Activated CD4-positive, alpha-beta T cell treated with anti-CD3 and anti-CD28 coated beads, Interleukin-2, amount 10 ng/mL, durations not matched to agents 7 days and 5 days (primary cell): ENCODE measurements at places on chromosomes 2 and 18. TPM values are rescaled to one million over a fixed set of nuclear protein-coding genes. Genes with fewer than 3 reads are reported as not detected.

BCL11A gene
- total RNA-seq: 0.30 TPM

DNA sequence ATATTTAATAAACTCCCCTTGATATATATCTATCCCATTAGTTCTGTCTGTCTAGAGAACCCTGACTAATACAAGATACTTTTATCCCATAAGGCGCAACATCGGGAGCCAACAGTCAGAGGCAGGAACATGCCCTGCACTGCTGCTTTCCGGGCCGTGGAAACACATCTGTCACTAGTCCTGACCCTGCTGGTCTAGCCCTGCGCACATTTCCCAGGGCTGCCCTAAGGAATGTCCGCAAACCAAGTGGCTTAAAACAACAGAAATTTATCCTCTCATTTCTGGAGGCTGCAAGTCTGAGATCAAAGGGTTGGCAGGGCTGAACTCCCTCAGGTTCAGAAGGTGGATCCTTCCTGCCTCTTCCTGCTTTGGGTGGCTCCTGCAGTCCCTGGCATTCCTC is 114.2 kb upstream of the TPO start:
- no peaks in the 10 kb centered on the region for H3K27me3 ChIP-seq
- H3K4me1 ChIP-seq: no peaks in the 10 kb centered on the region
- no peak for DNase-seq
- no peak overlapping the region for H3K4me3 ChIP-seq

- no peak overlapping the region for H3K4me3 ChIP-seq
- no peak for DNase-seq
- peaks cover 49% of the 10 kb centered on the region for H3K4me1 ChIP-seq
- H3K27ac ChIP-seq: peak overlapping the region; percentile 3
- H3K36me3 ChIP-seq: no peaks in the 10 kb centered on the region
These were observed 2.0 kb upstream of the GAD1 start for GRCh38 chr2:170814533-170815230.

GRCh38 chr2:221524158-221524557 is 47.9 kb downstream of the EPHA4 start:
- no peak for DNase-seq
- peaks cover 37% of the 10 kb centered on the region for H3K36me3 ChIP-seq
- peaks cover 27% of the 10 kb centered on the region for H3K4me1 ChIP-seq
- H3K27ac ChIP-seq: no peak overlapping the region

DNA sequence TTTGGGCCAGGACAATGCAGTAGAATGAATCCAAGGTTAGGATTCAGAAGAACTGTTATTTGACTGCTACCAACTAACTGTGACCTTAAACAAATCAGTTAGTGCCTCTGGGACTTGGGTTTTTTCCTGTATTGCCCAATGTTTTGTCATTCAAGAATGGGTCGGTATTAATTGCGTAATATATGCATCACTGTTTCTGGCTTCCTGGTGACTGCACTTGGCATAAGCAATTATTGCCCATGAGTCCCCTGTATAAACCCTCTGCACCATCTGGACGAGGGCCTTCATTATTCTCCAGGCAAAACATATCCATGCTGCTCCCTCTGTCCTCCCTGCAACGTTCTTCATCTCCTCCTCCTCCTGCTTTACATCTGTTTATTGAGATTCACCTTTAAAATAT is 255.8 kb upstream of the LRRTM1 start:
- H3K4me3 ChIP-seq: no peak overlapping the region
- no peaks in the 10 kb centered on the region for H3K4me1 ChIP-seq
- H3K27me3 ChIP-seq: no peaks in the 10 kb centered on the region
- H3K27ac ChIP-seq: no peak overlapping the region
- H3K36me3 ChIP-seq: no peaks in the 10 kb centered on the region

DNA sequence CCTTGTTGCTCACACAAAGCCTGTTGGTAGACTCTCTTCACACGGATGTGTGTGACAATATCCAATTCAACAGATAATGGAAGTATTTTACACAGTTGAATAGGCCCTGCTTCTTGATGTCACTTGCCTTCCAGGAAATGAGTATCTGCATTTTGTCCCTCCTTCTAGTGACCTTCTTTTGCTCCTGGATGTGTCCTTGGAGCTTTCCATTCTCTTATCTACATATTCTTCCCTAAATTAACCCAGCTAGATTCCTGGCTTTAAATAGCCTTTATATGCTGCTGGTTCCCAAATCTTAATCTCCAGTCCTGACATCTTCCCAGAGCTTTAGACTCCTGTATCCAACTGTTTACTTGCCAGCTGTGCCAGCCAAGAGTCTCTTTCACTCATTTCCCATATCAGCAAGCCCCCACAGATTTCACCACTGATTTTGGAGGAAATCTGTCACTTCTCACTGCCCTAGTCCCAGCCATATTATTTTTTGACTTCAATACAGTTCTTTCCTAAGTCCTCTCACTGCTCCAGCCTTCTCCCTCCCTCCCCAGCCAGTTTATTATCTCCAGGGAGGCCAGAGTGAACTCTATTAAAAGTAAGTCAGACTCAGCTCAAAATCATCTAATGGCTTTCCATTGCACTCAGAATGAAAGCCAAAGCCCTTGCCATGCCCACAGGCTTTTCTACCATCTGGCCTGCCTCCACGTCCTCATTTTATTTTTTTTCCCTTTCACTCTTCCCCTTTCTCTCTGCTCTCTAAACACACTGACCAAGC is 170.0 kb downstream of the PDE11A start:
- peaks cover 2% of the 10 kb centered on the region for H3K27me3 ChIP-seq
- no peak overlapping the region for H3K27ac ChIP-seq
- H3K4me1 ChIP-seq: peaks cover 5% of the 10 kb centered on the region
- no peak for DNase-seq
- H3K4me3 ChIP-seq: no peak overlapping the region

DNA sequence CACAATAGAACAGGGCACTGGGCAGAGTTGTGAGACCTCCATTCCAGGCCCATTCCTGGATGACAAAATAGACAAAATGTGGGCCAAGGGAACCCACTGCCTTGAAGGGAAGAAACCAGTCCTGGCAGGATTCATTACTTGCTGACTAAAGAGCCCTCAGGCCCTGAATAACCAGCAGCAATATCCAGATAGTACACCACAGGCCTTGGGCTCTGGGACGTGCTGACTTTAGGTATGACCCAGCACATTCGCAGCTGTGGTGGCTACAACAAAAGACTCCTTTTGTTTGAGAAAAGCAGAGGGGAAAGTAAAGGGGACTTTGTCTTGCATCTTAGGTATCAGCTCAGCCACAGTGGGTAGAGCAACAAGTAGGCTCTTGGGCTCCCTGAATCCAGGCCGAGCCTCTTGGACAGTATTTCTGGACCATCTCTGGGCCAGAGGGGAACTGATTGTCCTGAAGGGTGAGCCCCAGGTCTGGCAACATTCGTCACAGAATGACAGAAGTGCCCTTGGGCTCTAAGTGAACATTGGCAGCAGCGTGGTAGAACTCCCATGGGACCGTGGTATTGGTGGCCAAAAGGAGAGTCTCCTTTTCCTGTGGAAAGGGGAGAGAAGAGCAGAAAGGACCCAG is 89.9 kb upstream of the CD226 start:
- no peaks in the 10 kb centered on the region for H3K4me1 ChIP-seq
- H3K4me3 ChIP-seq: no peak overlapping the region
- H3K27ac ChIP-seq: no peak overlapping the region
- peaks cover 63% of the 10 kb centered on the region for H3K36me3 ChIP-seq
- H3K27me3 ChIP-seq: no peaks in the 10 kb centered on the region
- DNase-seq: no peak

DNA sequence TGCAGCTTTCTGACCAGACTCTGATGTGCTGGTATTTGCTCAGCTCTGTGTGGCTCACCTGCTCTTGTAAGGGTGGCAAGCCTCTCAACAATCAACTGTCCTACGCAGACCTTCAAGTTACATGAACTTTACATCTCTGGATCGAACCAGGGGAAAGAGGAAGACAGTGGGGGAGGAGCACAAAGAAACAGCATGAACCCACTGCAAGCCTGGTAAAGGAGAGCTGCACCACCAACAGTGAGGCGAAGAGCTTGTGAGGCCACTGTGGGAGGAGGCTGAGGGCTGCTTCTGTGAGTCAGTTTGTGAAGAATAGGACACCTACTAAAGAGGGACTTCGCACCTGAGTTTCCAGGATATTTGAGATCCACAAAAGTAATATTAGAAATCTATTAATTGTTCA is 18.8 kb upstream of the FAM110C start:
- DNase-seq: no peak
- H3K4me3 ChIP-seq: no peak overlapping the region
- H3K27ac ChIP-seq: no peak overlapping the region
- H3K36me3 ChIP-seq: no peaks in the 10 kb centered on the region

DNA sequence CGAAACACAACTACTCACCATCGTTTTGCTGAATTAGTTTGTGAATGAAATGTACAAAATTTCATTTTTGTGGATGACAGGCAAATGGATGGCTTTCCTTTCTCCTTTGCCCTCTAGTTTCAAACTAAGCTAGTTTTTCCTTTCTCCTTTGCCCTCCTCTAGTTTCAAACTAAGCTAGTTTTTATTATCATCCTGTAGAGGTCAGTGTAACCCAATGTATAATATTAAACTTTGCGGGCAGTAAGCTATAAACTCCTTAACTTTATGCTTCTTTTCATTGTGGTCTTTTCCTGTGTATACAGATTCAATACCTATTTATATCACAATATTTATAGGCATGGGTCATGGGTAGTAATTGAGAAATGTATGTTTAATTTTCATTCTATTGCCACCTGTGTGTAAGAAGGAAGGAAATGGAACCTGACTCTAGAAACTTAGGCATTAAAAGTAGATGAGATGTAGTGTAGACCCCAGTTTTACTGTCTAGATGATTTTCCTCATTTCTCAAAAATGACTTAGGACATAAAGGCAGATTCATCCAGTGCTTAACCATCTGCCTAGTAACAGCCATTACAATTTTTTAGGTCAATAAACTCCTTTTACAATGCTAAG is 58.1 kb downstream of the MAP3K19 start:
- H3K27ac ChIP-seq: no peak overlapping the region
- no peak for DNase-seq
- peaks cover under 1% of the 10 kb centered on the region for H3K36me3 ChIP-seq

GRCh38 chr2:17935242-17935885 is 56.9 kb downstream of the KCNS3 start:
- no peak overlapping the region for H3K4me3 ChIP-seq
- H3K36me3 ChIP-seq: no peaks in the 10 kb centered on the region
- DNase-seq: no peak
- no peaks in the 10 kb centered on the region for H3K4me1 ChIP-seq

DNA sequence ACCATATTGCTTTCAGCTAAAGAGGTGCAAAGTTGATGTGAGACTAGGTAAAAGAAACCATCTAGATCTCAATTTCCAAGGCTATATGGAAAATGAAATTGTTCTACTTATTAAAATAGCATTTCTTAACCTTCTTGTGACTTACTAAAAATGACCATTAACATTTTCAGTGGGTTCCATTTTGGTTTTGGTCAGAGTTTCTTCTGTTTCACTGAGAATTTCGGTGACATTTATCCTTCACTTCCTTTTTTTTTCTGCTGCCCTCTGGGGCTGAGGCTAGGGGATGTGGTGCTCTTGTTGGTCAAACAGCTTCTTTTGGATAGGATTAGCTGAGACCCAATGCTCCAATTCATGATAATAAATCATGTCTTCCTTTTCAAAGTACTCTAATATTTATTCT is 44.3 kb upstream of the REL start:
- no peak overlapping the region for H3K4me3 ChIP-seq
- H3K27me3 ChIP-seq: peaks cover 2% of the 10 kb centered on the region
- no peak for DNase-seq
- H3K27ac ChIP-seq: no peak overlapping the region
- no peaks in the 10 kb centered on the region for H3K36me3 ChIP-seq

EGR4 gene
- total RNA-seq: not detected

DNA sequence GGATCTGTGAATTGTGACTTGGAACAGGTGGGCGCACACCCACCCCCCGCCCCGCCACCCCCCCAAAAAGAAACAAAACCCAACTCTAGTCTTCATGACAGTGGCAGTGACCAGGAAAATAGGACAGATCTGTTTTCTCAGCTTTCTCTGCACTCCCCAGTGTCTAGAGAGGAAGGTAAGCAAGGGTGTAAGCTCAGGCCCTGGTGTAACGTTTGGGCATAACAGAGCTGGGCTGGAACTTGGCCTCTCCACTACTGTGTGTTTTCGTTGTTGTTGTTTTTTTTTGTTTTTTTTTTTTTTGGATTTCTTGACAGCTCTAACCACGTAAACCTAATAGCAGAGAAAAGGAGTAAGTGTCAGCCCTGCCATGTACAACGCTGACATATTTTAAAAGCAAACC is 1160.8 kb downstream of the DPP10 start:
- no peaks in the 10 kb centered on the region for H3K36me3 ChIP-seq
- no peak for DNase-seq
- no peak overlapping the region for H3K4me3 ChIP-seq
- no peaks in the 10 kb centered on the region for H3K4me1 ChIP-seq

- no peaks in the 10 kb centered on the region for H3K27me3 ChIP-seq
- DNase-seq: no peak
- no peak overlapping the region for H3K27ac ChIP-seq
- H3K4me3 ChIP-seq: no peak overlapping the region
- H3K4me1 ChIP-seq: no peaks in the 10 kb centered on the region
These were observed 133.3 kb downstream of the LCLAT1 start for GRCh38 chr2:30580391-30580790.

DNA sequence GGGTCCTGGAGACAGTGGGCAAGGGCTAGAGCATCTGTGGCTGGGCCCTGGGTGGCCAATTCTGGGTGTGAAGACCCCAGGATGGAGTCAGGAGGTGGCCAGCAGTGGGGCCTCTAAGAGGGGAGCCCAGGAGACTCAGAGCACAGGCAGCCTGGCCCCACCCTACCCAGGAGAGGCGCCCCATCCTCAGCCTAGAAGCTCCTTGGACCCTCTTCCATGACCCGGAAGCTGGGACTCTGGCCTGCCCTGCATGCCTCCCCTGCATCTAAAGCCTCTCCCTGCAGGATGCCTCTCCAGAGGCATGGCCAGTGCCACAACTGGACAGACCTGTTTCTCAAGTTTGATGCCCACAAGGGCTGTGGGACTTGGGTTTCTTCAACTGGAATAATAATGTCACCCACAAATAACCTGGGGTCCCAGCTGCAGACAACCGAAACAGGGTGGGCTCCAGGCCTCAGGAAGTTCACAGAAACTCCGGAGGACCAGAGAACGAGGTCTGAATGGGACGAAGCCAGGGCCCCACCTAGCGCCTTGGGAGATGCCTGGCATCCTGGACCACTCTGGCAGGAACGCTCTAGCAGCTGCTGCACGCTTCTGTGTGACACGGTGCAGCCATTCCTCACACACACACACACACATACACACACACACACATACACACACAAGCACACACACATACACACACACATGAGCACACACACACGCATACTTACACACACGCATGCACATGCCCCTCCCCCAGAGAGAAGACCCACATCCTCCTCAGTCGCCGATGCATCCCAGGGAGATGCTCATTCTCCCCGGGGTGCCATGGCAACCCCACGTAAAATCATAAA is 16.4 kb downstream of the KCNIP3 start:
- H3K27ac ChIP-seq: no peak overlapping the region
- H3K27me3 ChIP-seq: no peaks in the 10 kb centered on the region
- no peaks in the 10 kb centered on the region for H3K36me3 ChIP-seq
- no peaks in the 10 kb centered on the region for H3K4me1 ChIP-seq

DNA sequence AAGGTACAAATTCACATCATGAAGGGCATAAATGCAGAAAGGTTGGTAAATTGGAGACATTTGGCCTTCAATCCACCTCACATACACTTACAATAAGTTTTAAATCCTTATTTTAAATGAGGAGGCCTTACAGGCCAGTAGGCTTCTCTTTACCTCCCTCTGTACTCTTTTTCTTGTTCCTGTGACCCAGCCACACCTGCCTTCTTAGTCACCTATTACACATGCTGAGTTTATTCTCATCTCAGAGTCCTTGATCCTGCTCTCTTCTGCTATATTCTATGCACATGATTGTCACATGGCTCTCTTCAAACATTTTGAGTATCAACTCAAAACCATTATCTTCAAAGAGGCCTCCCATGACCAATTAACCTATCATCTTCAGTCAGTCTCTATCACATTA is 491.5 kb downstream of the SATB2 start:
- H3K36me3 ChIP-seq: no peaks in the 10 kb centered on the region
- no peaks in the 10 kb centered on the region for H3K27me3 ChIP-seq
- no peaks in the 10 kb centered on the region for H3K4me1 ChIP-seq
- no peak for DNase-seq
